ENCODE measurements at places on chromosomes 16 and 17. TPM values are rescaled to one million over a fixed set of nuclear protein-coding genes. Genes with fewer than 3 reads are reported as not detected.

DNA sequence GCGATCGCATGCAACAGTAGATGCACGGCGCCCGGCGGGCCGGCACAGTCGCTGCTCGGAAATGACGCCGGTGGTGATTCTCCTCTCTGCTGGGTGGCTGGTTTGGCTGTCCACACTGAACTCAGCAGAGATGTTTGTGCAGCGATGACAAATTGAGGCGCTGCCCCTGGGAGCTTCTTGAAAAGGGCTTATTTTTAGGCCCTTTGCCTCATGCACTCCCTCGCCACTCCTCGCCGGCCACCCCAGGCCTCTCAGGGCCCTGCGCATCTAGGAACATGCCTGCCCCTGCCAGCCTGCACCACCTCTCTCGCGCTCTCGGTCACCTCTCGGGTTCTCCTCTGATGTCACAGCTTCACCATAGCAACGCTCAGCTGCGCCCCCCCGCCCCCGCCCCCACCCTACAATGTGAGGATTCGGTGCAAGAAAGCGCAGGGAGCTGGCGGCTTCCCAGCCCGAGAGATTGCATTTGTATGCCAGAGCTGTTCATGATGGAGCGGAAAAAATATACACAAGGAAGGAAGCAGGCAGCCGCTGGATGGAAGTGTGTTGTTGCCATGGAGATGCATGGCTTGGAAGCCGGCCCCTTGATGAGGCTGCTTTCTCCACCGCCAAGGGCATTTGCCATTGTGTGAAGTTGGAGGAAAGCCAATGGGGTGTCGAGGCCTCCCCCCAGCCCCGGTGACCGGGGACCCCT, 81.3 kb upstream of the PLCG2 start:
- DNase-seq = no peak

DNA sequence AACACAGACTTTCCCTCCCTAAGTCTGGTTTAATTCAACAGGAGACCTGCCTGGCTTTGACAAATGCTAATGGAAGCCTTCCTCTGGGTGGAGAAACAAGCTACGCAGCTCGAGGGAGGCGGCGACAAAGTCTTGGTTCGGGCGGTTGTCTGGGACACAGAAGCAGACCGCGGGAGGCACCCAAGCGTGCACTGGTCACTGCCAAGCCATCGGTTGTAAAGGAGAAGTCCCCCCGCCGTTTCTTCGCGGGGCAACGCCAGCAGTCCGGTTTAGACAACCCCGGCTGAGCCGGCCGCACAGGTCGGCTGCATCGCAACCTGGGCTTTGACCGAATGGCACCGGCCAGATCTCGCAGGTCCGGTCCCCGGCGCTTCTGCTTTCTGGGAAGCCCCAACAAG, 586 bp downstream of the GLYR1 start:
- peak; percentile 66 for DNase-seq

DNA sequence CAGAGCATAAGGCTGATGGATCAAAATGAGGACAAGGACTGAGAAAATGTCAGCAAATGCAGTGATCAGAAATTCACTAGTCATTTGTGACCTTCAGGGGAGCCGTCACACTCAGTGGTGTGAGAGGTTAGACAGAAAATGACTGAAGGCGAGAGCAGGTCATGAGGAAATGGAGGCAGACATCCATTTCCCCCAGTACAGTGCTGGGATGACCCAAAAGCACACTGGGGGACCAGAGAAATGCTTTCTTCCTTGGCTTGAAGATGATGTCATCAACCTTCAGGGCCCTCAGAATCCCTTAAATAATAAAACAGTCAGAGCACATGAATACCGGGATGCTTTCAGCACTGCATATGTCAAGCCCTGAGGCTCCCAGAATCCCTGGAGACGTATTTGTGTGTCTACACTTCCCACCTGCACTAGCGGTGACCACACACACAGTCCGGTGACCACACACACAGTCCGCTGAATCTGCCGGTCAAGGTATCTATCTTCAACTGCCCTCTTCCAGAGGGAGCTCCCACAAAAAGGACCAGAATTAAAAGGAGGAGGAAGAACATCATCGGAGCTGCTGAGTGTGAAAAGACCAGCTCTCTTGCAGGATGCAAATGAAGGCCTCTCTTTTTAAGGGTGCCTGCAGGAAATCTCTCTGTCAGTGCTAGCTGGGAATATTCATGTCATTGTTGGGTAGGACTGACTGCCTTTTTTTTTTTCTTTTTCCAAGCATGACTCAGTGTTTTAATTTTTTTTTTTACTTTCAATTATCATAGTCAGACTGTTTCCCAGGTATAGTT, 8.2 kb downstream of the UBE2O start:
- no peak for DNase-seq

- DNase-seq = no peak
Observed at GRCh38 chr17:30021708-30022317, 80.4 kb downstream of the EFCAB5 start.

DNA sequence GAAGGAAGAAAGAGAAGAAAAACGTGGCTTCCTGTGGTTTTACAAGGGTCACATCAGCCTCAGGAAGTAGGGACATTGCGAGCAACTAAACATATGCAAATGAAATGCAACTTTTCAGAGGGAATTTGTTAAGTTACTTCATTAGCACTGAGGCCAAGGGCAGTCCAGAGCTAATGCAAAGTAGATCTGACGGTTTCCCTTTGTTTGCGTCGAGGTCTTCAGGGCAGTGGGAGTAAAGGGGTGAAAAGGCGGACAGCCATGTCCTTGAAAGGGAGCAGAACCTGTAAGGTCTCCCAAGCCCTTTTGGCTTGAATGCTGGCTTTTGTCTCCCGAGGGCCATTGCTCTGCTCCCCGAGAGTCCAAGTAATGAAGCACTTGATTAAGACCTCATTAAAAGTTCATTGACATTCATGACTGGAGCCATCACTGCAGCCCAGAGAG, 85.0 kb downstream of the PMP22 start:
- no peak for DNase-seq

DNA sequence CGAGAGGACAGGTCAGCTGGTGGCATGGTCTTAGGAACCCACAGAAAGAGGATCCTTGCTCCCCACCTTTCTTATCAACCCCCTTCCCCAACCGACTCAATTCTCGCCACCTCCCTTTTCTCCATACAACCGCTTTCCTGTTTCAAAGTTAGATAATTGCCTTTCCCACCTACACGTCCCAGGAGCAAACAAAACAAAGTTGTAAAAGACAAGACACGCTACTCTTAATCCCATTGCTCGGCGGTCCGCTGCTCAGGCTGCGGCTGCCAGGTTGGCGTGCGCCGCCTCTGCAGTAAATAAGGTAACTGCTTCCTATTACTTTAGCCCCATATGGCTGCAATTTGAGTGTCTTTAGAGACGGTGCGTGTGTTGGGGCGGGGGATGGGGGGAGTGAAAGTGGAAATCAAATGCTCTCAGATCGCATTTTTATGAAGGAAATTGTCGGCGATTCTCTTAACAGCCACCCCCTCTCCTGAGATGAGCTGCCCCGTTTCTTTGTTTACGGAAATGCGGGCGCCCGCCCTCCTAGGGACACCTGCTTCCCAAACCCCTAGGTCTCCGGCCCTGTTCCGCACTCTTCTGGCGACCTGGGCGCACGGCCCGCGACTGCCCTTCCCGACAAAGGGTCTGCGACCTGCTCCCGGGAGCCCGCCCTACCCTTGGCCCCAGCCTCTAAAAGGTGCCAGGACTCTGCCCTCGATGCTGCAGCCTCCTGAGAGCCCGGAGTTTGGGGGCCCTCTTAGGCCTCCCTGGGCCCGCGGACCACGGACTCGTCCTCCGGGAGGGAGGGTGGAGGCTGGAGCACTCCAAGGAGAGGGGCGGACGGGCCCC, 3.7 kb upstream of the CBX8 start:
- no peak for DNase-seq

DNA sequence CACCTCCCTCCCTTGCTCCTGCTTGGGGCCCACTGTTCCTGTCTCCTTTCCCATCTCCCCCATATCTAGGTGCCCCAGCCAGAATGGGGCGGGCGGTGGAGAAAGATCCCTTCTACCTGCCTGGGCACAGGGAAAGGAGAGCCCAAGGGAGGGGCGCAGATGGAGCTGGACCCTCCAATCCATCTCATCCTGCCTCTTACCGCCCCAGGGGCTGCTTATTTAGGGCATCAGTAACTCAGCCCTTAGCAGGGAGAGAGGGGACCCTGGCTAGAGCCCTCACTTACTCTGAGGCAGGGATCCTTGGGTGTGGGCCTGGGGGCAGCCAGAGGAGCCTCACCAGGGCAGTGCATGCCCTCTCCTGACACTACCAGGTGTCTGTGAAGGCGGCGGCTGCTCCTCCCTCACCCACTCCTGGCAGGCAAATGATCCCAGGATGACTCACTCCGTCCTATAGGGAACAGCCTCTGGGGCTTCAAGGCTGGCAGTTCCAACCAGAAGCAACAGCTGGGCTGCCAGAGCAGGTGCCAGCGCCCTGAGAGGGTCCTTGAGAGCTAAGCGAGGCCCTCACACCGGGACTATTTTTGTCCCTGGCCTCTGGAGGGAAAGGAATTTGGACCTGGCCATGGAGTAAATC, 16.3 kb upstream of the BCAR1 start:
- no peak for DNase-seq

DNA sequence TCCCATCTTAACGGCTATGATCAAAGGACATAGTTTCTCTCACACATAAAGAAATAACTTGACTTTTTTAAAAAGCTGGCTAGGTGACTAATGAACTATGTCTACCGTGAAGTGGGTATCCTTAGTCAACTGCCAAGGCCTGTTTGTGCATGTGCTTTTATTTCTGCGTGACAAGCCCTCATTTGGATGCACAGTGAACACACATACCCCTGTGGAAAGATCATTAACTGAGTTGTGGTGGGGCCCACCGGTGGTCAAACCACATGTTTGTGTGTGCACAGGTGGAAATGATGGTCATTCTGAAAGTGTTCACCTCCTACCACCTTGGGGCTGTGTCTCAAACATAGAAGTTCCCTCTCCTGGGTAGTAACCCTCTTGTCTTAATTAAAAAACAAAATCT, 256.1 kb upstream of the SALL1 start:
- no peak for DNase-seq

GRCh38 chr17:80666867-80667266, 122.2 kb downstream of the RPTOR start:
- DNase-seq = no peak

DNA sequence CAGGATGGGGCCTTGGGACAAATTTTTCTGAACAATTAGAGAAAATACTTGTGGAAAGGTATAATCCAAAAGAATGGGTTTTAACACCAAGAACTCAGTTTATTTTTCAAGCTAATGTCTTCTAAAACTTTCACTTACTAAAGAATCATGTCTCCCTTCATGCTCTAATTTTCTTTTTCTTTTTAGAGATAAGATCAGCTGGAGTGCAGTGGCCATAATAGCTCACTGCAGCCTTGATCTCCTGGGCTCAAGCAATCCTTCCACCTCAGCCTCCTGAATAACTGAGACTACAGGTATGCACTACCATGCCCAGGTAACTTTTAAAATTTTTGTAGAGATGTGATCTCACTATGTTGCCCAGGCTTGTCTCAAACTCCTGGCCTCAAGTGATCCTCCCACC, 5.5 kb downstream of the OR4D1 start:
- no peak for DNase-seq

HLF gene
- 21.4 TPM for total RNA-seq

B9D1 gene
- 19.8 TPM for total RNA-seq

SULT1A2 gene
- total RNA-seq = 4.5 TPM

SP2 gene
- 24.2 TPM for total RNA-seq

TMEM238L gene
- total RNA-seq = not detected

HSPB9 gene
- total RNA-seq = not detected

TLK2 gene
- 74.1 TPM for total RNA-seq

USP6 gene
- 0.31 TPM for total RNA-seq

TNFSF12 gene
- 63.9 TPM for total RNA-seq

RPS2 gene
- total RNA-seq = 990 TPM

CCL7 gene
- 1.6 TPM for total RNA-seq
